ENCODE measurements at places on chromosomes 2 and 18.

DNA sequence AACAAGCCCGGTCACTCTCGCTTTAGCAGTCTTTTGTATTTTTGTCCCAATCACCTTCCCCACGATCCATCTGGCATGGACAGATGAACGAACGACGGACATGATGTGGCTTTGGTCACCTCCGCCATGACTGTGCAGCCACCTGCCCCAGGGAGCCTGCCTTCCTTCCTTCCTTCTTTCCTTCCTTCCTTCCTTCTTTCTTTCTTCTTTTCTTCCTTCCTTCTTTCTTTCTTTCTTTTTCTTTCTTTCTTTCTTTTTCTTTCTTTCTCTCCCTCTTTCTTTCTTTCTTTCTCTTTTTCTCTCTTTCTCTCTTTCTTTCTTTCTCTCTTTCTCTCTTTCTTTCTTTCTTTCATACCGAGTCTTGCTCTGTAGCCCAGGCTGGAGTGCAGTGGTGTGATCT lies 39.0 kb downstream of the ATP8B1 start:
- no peak for DNase-seq

DNA sequence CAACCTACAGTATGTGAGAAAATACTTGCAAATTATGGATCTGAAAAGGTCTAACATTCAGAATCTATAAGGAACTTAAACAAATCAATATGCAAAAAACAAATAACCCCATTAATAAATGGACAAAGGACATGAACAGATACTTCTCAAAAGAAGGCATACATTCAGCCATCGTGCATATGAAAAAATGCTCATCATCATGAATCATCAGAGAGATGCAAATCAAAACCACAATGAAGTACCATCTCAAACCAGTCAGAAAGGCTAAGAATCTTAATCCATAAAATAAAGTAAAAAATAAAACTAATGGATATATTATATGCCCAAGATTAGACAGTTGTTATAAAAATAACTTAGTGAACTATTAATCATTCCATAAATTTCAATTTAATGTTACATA lies 154.0 kb downstream of the CALCRL start:
- no peak for DNase-seq

- DNase-seq: no peak
Measured at GRCh38 chr2:178811901-178812300, 4.7 kb upstream of the TTN start.

- no peak for DNase-seq
Measured at GRCh38 chr18:28189400-28190239, 12.7 kb upstream of the CDH2 start.

DNA sequence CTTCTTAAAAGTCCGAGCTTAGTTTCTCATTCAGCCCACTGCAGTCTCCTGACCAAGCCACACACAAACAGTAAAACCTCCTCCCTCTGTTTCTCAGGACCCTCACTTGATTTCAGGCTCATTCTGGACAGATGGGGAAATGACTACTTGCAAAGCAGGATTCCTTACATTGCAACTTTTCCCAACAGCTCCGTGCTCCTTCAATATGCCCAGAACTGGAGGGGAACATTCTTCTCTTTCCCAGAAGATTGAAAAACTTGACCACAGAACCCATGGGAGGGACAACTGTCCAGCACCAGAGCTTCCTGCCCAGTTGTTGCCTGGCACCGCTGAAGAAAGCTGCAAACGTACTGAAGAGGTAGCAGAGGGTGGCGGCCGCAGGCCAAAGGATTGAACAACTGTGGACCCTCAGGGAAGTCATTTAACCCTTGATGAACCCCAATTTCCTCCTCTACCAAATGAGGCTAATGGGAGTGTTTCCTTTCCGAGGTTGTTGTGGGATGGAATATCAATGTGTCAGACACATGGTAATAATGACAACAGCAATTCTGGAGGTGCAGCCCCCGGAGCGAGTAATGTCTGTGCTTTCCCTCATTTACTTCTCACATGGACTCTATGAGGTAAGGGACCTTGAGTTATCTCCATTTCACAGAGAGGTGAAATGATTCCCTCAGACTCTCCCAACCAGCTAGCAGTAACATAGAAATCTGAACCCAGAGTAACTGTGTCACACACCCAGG lies 25.0 kb downstream of the BCL11A start:
- no peak for DNase-seq

DNA sequence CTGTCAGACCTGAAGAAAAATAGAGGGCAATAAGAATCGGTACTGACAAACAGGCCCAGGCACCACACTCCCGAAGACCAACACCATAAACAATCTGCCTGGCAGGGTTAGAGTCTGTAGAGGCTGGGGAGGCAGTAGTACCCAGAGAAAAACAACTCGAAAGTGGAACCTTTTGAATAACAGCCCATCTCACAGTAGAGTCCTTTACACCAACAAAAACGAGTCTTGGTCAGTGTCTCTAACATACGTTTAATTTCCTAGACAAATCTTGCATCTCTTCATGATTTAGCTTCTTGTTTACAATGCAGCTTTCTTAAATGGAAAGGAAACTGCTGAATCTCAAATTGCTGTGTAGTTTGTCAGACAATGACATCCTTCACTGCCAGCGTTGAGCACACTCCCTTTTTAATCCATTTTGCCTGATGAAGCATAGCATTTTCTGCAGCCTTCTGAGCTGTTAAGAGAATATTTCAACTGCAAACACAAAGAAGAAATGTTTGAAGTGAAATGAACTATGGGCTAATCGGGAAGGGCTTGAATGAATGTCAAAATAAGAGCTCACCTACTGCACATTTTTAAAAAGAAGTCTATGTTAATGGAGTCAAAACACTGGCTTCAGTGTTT lies 73.1 kb upstream of the DSG1 start:
- no peak for DNase-seq

DNA sequence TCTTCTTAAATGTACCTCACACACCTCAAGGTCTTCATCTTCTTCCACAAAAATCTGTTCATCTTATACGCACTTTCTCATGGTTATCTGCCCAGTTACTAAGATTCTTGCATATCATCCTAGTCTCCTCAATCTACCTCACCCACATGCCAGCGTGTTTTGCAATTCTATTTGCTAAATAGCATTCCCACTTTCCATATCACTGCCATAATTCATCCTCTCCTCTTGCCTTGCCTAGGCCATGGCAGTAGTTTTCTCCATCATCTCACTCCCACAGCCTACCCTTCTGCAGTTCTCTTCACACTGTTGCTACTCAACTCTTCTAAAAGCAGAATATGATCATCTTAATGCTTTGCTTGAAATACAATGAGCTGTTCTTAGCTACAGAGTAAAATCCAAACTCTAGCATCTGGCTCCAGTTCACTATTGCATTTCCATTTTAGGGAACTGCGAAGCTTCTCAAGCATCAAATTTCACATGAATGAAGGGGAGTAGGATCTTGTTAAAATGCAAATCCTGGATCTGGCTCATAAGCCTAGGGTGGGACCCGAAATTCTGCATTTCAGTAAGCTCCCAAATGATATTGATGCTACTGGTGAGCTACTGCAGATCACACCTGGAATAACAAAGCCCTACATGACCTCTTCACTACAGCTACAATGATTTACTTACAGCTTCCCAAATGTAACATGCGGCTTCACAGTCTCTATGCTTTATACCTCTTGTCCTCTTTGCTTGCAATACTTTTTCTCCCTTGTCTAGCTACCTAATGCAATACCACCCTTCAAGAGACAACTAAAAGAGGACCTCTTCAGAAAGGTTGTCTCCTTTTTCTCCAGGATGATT lies 293.9 kb downstream of the SATB2 start:
- no peak for DNase-seq

DNA sequence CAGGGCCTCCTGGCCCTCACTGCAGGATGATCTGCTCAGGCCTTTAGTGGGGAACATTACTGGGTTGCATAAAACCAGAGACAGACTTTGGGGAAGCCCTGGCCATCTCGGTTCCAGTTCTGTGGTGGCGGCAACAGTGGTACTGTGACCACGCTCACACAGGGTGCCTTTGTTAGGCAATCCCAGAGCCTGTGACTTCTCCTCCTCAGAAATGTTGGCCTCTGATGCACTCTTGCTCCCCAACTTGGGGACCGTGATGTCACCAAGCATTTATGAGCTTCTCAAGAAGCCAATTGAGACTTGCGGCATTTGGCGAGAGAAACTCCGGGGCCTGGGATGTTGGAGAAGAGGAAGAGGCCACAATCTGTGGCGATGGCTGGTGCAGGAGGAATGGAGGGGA lies 80.9 kb upstream of the PKDCC start:
- no peak for DNase-seq

GRCh38 chr2:238158018-238158508 lies 707 bp upstream of the ERFE start:
- DNase-seq: no peak

- no peak for DNase-seq
Measured at GRCh38 chr18:45370255-45371010, 244.8 kb upstream of the SLC14A2 start.

DNA sequence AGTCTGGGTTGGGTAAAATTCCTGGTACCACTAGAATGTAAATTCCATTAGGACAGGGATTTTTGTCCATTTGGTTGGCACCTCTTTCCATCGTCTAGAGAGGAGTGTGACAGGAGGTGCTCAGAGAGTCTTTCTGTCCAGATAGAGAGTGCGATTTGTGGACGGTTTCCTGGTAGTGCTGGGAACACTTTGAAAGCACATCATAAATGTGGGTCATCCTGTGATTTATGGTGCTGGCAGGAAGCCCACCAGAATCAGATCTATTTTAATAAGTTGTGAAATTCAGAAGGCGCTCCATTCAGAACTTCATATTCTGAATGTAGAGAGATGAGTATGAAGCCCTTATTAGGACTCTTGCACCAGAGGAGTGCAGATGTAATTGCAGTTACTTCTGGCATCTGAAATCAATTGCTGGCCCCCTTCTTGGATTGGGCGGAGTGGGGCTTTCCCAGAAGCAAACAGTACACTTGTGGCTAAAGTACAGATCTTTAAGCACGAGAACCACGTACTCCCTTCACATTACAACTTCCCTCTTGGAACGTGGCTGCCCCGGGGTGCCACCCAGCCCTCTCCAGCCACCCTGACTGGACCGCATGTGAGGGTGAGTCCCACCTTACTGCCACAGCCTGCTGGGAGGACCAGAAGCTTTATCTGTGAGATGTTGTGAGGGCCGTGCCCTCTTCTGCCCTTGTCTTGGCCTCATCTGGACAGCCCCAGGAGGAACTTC lies 243.2 kb downstream of the MYO3B start:
- no peak for DNase-seq

GRCh38 chr2:234867882-234868285 lies 83.9 kb upstream of the SH3BP4 start:
- no peak for DNase-seq

DNA sequence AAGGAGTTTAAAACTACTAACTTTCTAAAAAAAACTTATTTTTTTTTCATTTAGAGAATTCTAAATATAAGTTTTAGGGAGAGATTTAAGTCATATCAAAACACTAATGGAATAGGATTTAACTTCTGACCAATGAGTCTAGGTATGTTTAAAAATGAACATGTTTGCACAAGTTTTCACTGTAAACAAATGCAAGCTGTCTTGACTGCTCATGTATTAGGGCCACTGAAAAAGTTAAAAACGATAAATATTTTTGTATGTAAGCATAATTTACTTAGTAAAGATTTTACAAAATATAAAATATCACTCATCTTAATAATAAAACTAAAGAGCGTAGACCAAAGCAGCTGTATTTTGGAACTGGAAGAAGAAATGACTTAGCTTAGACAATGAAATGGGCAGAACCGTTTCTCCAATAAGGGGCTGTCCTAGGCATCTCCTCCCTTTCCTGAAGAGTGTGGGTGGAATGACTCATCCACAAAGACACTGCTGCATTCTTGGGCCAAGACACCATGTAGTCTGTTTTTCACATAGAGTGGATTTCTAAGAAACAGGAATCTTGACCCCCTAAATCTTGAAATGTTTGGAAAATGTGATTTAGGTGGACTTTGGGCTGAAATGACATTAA lies 118.8 kb downstream of the MEP1B start:
- DNase-seq: no peak

DNA sequence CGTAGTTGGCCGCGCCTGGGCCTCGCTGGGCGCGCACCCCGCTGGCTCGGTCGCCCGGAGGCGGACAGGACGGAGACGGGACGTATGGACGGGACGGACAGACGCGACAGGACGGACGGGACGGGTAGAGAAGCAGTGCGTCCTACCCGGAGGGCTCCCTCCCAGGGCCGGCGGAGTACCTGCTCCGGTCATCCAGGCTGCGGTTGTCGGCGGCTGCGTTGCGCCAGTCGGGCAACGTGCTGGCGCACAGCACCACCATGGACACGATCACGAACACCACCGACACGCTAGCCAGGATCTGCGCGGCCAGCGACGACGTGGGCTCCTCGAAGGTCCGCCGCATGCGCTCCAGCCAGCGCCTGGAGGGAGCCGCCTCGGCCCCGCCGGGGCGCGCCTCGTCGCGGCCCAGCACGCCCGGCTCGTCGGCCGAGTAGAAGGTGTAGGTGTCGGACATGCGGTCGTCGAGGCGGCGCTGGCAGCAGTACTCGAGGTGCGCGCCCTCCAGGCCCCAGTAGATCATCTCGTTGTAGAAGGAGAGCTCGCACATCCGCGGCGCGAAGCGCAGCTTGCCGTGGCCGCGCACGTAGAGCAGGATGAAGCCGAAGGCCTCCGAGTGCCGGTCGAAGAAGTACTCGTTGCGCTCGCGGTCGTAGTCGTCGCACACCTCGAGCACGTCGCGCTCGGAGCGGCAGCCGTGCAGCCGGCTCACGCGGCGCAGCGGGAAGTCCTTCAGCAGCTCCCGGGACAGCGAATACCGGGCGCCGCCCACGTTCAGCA lies 903 bp downstream of the KCNG3 start:
- no peak for DNase-seq

GRCh38 chr2:7083580-7084509 lies 166.6 kb downstream of the RNF144A start:
- no peak for DNase-seq

GRCh38 chr2:134336921-134337320 lies 83.0 kb downstream of the MGAT5 start:
- no peak for DNase-seq

DNA sequence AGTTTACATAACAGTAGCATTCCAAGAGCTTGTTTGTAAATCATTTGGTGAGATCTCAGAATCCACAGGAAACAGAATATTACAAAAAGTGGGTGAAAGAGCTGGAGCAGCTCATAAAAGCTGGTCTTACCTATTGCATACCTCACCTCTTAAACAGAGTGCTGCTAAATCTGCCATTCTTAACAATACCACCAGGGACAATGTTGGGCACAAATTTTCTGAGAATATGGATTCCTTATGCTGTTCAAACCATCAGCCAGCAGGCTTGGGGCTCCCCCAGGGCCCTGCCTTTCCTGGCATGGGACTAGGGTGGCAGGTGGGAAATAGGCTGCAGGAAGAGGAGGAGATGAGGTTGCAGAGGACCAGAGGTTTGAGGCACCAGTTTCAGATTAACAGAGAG lies 55.6 kb downstream of the TGFA start:
- no peak for DNase-seq

GRCh38 chr2:40364151-40364874 lies 87.6 kb downstream of the SLC8A1 start:
- no peak for DNase-seq

GRCh38 chr2:133515271-133515670 lies 53.0 kb downstream of the NCKAP5 start:
- DNase-seq: no peak

All from GM19239 (cell line).